Ecto neural progenitor cell (in vitro differentiated cells): ENCODE measurements at places on chromosomes 7 and 10.
A peak's percentile ranks its signal among the peaks of the same experiment; 100 is the strongest.

DNA sequence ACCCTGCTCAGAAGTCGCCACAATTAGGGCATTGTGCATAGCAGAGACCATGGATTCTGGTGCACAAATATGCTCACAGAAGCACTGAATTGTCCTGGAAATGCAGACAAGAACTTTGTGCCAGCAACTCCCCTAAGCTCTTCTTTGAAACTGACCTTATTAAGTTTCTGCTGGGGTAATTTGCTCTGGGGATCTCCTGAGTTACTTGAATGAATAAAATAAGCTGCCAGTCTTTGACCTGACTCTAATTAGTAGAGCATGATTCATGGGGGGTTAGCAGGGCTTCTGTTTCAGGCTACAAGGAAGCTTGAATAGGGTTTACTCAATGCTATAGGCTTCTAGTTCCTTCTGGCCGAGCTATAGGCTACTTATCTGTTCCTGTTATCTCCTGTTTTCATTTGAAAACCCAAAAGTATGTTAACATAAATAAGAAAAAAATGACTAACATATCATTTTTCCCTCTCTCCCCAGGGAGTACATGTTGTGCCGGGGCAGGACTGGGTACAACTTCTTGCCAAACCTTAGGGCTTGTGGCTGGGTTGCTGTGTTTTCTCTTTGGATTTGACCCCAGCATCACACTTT is 169.0 kb upstream of the TMEM229A start:
- no peak for DNase-seq

GRCh38 chr10:92291921-92292845 is 1.2 kb downstream of the MARCHF5 start:
- DNase-seq = no peak

- DNase-seq = no peak
Measured at GRCh38 chr10:77583527-77583926, 54.1 kb downstream of the KCNMA1 start.

GRCh38 chr10:80924063-80924952 is 386.6 kb downstream of the SH2D4B start:
- peak; percentile 68 for DNase-seq

DNA sequence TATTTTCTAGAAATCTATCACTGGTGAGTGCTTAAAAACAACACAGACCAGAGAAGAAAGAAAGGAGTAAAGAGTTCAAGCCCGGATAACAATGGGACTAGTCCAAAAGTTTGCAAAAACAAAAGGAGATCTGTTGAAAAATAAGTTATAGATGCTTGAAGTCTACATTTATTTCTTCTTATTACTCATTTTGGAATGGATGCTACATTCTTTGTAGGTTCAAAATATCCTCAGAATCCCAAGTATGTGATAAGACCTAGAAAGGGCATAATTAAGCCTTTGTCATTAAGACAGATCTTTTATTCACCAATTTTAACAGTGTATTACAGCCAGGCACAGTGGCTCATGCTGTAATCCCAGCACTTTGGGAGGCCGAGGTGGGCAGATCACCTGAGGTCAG is 42.7 kb upstream of the ITGB8 start:
- DNase-seq = no peak

DNA sequence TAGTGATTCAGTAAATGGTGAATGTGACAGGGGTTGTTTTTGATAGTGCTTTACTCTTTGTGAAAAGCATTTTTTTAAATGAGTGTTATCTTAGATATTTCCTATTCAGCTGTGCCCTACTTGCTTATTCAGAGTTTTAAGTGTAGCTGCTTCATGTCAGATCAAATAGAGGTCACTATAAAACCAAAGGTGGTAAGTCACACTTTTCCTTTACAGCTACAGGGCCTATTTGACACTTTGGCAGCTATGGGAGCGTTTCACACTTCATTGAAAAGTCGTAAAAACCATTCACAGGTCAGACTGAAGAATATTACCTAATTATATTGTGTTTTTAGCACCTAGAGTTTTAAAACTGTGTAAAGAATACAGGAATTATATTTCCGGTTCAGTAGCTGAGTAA is 67.3 kb downstream of the ANKIB1 start:
- no peak for DNase-seq

- DNase-seq = no peak
Measured at GRCh38 chr7:147982307-147982706, 608.3 kb upstream of the C7orf33 start.

DNA sequence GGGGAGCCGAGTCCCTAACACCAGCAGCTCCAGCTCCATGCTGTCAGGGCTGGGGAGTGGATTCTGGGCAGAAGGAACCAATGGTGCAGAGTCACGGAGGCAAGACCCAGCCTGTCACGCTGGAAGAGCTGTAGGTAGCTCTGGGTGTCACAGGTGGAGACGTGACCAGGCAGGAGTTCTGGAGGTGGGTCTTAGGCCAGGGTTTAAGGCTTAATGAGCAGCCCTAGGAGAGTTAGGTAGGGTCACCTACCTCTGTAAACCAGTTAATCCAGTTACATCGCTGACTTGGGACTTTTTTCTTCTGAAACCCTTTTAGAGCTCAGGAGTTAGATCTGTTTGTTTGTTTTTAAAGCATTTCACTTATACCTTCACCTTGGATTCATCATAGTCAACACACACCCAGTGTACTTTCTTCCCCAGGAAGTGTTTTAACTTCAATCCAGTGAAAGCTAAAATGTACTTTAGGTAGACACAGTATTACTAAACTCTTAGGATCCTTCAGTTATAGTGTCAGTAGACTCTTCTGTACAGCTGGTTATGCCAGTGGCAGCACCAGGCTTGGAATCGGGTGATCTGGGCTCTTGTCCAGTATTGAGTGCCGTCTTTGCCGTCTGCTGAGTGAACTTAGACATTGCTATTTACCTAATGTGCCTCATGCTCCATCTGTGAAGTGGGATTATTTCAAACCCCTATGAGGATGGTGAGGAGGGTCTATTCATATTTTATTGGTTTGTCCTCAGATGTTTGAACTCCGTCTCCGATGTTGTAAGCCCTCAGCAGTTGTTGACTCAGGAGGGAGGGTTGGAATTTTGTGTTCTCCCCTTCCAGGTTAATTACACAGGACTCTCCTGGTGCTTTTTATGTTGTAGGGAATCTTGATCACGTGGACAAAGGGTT is 31.0 kb downstream of the TACR2 start:
- no peak for DNase-seq

GRCh38 chr7:50329775-50330174 is 25.3 kb downstream of the IKZF1 start:
- no peak for DNase-seq

- DNase-seq = no peak
Measured at GRCh38 chr10:113550365-113550764, 2.5 kb upstream of the HABP2 start.

DNA sequence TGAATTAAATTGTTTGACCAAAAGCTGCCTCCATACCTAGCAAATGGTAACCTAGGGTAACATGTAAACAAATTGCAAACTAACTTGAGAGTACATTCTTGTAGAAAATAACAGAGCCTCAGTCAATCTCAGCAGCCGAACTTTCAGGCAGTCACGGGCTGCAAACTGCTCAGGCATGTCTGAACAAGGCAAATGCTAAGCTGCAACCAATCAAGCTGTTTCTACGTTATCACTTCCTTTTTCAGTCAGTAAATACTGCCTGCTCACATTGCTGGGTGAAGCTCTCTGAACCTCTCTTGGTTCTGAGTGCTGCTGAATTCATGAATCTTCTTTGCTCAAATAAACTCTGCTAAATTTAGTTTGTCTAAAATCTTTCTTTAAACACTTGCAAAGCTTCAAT is 1212.4 kb downstream of the SORCS1 start:
- peak; percentile 50 for DNase-seq

GRCh38 chr10:101351017-101351416 is 2.9 kb upstream of the BTRC start:
- DNase-seq = no peak

GRCh38 chr7:37675749-37676148 is 7.8 kb upstream of the GPR141 start:
- no peak for DNase-seq

DNA sequence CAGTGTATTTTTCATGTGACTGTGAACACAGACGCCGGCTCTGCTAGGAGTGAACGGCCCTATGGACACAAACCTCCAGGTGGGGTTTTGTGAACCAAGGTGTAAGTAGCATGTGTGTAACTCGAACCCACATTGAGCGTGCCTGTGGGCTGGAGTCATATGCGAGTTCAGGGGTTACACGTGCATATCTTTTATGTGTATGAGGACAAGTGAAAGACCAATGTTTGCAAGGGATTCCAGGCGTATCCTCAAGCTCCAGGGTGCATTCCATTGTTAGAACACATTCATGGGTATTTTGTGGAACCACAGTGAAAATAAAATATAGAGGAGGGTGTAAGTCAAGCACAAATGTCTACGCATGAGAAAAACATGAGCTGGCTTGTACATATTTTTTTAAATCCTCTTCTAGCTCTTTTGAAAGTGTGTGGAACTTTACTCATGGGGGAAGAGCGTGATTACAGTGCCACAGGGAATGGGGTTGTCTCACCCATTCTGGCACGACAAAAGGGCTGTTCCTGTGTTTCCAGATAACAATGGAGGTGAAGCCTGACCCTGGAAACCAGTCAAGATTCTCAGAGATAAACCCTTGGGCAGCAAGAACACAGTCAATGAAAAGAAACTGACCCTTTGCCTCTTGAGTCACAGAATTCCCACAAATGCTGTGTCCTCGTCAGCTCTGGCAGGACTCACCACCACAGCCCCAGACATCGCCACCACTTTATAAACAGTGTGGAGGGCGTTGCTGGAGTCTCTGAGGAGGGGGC is 37.0 kb upstream of the GOT1 start:
- no peak for DNase-seq

DNA sequence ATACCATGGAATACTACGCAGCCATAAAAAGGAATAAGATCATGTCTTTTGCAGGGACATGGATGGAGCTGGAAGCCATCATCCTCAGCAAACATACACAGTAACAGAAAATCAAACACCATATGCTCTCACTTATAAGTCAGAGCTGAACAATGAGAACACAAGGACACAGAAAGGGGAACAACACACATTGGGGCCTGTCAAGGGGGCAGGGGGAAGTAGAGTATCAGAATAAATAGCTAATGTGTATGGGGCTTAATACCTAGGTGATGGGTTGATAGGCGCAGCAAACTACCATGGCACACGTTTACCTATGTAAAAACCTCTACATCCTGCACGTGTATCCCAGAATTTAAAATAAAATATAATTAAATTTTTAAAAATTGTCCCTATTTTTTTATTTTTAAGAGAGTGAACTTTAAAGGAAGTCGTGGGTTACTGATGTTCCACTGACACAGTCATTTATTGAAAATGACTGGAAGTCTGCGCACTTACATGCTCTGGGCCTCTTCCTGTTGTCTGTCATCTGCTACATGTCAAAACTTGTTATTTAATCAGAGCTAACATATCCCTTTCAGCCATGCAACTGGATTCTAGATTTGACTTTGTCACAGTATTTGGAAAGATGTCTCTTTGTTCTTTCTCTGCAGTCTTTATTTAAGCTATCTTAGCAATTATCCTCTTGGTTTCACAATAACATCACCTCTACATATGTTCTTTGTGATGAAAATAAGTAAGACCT is 73.7 kb upstream of the ABCB5 start:
- no peak for DNase-seq

DNA sequence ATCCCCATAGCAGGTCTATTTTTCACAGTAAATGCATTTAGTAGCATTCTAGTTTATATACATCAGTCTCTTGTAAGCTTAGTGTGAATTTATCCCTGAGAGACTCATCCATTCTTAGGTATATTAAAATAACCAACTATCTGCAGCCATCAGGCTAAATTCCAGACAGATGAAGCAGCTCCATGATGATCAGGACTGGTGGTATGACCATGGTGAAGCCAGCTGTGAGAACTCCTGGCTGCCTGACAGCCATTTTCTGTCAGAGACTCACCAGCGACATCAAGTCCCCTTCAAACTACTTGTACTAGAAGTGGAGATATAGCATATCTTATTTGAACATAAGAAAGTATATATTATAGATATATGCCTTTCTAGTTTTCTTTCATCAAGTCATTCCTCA is 70.3 kb upstream of the GSDME start:
- DNase-seq = no peak

- DNase-seq = no peak
Measured at GRCh38 chr10:75238182-75239095, 2.7 kb upstream of the COMTD1 start.

DNA sequence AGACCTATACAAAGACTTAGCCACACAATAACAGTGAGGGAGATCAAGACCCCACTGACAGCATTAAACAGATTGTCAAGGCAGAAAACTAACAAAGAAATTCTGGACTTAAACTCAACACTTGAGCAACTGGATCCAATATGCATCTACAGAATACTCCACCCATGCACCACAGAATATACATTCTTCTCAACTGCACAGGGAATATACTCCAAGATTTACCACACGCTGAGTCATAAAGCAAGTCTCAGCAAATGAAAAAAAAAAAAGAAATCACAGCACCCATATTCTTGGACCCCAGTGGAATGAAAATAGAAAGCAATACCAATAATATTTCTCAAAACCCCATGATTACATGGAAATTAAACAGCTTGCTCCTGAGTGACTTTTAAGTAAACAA is 680.2 kb downstream of the PCDH15 start:
- DNase-seq = no peak

- no peak for DNase-seq
Measured at GRCh38 chr10:78768041-78768835, 300.5 kb upstream of the ZMIZ1 start.

GRCh38 chr7:18429547-18429946 is 66.0 kb upstream of the HDAC9 start:
- DNase-seq = no peak

DNA sequence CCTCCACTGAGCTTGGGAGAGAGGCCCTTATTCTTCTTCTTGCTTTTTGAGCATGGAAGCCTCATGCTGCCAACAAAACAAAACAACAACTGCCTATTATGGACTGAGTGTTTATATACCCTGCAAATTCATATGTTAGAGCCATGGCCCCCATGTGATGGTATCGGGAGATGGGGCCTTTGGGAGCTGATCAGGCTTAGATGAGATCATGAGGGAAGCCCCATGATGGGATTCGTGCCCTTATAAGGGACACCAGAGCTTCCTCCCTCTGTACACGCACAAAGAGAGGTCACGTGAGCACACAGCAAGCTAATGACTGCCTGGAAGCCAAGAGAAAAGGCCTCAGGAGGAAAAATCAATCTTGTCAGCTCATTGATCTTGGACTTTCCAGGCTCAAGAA is 235.0 kb downstream of the FANK1 start:
- DNase-seq = peak; percentile 6

DNA sequence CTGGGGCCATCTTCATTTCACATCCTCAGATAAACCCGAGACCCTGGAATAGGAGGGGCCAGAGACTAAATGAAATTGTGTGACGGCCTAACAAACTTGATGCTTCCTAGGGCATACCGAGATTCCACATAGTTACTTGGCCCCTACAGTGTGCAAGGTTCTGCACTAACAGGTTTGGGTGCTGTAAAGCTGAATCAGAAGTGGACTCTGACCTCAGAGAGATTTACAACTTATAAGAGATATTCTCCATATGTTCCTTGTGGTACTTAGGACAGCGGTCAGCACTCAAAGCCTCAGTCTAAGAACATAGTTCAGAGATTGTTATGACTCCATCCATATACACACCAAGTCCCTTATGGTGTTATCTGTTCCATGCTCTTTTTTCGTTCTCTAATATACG is 55.1 kb upstream of the FHIP2A start:
- no peak for DNase-seq

- no peak for DNase-seq
Measured at GRCh38 chr7:82430500-82431465, 12.8 kb downstream of the CACNA2D1 start.

- no peak for DNase-seq
Measured at GRCh38 chr10:79268742-79269141, 78.5 kb upstream of the PPIF start.

- DNase-seq = no peak
Measured at GRCh38 chr7:143435266-143435665, 8.0 kb upstream of the TAS2R60 start.
